GM04504 (cell line): ENCODE measurements at places on chromosomes 6 and 20.

- DNase-seq: no peak
Observed at GRCh38 chr6:126461045-126461444, 121.1 kb downstream of the CENPW start.

DNA sequence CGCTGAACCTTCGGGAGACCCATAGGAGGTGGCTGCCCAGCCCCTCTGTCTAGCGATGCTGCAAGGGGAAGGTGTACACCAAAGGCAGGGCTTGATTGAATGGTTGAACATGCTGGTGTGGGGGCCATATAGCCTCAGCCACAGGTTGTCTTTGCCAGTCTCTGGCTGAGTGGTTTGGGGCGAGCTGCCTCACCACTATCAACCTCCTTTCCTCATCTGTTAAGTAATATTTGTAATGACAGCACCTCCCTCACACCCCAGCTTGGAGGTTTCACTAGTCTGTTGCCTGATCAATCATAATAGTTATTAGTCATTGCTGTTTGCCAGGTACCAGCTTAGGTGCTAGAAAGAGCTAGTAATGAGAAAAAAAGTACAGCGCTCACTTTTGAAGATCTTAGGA lies 11.8 kb upstream of the ZNF831 start:
- no peak for DNase-seq

DNA sequence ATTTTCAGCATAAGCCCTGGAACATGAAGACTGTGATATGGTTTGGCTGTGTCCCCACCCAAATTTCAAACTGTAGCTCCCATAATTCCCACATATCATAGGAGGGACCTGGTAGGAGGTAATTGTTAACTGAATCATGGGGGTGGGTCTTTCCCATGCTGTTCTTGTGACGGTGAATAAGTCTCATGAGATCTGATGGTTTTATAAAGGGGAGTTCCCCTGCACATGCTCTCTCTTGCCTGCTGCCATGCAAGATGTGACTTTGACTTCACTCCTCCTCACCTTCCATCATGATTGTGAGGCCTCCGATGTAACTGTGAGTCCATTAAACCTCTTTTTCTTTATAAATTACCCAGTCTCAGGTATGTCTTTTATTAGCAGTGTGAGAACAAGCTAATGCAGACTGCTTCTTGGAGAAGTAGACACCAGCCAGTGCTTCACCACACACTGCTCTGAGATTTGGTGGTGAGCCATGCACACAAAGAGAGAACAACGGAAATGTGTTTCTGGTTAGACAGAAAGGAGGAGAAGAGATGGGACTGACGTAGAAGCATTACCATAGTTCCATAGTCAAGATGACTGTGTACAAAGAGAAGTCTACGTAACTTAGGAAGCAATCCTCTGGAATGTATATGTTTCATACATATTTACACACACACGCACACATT lies 97.8 kb downstream of the BACH2 start:
- DNase-seq: no peak

GRCh38 chr6:31528821-31529328 lies at the start of gene MCCD1:
TSS of gene MCCD1 (plus strand) at chr6:31528962. CDS start at chr6:31529015, 53 bp downstream.
- no peak for DNase-seq

DNA sequence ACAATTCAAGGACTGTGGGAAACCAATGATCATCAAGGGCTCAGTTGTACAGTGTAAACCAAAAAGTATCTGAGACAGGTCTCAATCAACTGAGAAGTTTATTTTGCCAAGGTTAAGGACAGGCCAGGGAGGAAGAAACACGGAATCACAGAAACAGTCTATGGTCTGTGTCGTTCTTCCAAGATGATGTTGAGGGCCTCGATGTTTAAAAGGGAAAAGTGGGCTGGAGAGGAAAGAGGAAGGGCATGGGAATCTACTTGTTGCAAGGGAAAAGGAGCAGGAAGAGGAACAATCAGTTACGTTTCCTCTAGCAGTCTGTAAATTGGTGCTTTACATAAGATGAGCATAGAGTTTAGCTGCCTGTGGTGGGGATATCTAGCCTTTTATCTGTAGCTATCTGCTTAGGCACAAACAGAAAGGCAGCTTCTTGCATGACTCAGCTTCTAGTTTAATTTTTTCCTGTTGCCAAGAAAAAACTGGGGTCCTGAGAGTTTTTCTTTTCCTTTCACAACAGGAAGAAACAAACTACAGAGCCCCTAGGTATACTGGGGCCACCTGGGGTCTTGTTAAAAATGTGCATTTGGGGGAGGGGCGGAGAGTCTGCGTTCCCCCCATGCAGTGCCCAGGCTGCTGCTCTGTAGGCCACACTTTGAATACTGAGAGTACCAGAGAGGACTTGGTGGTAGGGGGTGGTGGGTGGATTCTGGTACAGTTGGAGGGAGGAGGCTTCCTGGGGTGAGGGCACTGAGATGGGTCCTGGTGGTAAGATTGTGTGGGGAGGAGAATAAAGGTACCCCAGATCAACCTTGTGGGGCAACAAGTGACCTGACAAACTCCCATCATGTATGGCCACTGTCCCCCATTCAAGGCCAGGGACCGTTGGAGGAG lies 35.3 kb upstream of the EZR start:
- DNase-seq: no peak

DNA sequence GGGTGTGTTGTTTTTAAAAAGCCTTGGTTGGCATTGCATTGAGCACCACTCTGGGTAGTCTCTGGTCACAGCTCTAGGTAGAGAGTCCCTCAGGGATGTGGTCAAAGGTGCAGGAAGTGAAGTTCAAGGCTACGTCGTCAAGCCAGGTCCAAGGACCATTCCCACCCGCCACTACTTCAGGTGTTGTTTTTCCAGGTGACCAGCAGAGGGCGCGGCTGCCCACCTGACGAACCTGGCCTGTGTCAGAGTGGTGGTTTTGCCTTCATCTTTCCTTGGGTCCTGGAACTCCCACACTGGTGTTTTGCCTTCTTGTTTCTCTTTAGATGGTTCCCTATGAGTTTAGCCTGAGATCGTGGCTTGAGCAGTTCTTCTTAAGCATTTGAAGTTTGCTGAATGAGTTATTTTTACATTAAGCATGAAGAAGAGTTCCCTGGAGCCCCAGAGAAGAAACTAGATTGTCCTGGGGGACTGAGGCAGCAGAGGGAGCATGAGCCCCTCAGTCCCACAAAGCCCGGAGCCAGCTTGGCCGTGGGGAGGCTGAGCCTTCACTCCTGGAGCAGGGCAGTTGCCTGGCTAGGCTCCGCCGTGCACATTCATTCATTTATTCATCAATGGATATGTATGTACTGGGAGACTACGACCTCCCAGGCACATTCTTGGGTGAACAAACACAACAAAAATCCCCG lies 5.6 kb upstream of the PHACTR3 start:
- DNase-seq: no peak

DNA sequence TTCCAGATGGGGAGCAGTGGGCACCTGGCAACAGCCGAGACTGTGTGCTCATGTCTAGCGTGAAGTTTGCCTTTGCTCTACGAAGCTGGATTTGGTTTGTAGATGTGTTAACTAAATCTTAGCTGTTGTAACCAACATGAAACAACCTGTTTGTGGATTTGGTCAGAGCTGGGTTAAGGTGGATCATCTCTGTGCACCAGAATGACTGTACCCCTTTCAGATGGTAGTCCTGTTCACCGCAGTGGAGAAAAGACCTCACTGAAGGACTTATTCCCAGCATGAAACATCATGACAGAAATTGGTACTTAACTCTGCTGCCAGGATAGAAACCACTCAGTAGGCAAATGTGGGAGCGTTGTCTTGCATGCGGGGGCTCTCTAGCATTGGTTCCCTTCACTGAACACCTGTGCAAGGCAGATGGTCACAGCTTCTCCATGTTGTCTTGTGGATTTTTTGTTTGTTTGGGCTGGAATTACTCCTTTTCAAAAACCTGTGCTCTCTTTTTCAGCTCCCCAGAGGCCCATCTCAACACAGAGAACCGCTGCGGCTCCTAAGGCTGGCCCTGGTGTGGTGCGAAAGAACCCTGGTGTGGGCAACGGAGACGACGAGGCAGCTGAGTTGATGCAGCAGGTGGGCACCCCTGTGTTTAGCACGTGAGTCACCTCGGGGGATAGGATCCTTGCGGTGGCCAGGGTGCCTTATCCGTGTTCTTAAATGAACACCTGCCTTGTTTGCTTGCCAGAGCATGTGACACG lies 19.3 kb upstream of the EFCAB8 start:
- no peak for DNase-seq

DNA sequence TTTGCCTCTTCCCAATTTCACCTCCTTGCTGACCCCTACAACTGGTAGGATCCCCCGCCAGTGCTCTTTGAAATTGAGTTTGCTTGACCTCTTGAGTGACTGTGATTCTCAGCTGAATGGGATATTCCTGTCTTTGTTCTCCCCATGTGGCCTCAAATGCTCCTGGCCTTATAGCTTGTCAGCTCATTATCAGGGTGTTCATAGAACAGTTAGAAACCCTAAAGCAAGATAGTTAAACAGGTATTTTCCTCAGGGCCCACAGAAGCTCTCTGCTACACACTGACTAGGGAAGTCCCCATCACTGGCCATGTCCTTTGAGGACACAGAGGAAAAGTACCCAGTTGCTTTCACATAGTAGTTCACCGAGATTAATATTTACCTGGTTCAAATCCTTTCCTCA lies 211.5 kb upstream of the DTNBP1 start:
- no peak for DNase-seq

- no peak for DNase-seq
Observed at GRCh38 chr6:37050854-37051137, 45.3 kb downstream of the FGD2 start.

- DNase-seq: no peak
Observed at GRCh38 chr6:137913996-137914529, 47.0 kb downstream of the TNFAIP3 start.

- no peak for DNase-seq
Observed at GRCh38 chr20:12975833-12976608, 32.8 kb upstream of the SPTLC3 start.

- DNase-seq: no peak
Observed at GRCh38 chr6:43973357-43973756, 153.9 kb downstream of the MRPL14 start.

DNA sequence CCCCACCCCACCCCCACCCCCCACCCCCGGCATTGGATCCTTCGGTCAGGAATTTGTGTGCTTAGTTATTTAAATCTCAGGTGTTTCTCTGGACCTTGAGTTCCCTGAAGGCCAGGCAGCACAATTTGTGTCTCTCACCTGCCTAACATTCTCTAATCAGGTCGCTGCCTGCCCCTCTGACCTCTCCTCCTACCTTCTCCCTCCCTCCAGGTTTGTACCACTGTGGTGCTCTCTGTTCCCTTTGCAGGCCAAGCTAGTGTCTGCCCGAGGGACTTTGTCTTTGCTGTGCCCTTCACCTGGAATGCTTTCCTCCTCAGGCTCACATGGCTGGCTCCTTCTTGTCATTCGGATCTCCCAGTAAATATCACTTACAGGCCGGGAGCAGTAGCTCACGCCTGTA lies 131.4 kb upstream of the SLC2A12 start:
- DNase-seq: no peak

DNA sequence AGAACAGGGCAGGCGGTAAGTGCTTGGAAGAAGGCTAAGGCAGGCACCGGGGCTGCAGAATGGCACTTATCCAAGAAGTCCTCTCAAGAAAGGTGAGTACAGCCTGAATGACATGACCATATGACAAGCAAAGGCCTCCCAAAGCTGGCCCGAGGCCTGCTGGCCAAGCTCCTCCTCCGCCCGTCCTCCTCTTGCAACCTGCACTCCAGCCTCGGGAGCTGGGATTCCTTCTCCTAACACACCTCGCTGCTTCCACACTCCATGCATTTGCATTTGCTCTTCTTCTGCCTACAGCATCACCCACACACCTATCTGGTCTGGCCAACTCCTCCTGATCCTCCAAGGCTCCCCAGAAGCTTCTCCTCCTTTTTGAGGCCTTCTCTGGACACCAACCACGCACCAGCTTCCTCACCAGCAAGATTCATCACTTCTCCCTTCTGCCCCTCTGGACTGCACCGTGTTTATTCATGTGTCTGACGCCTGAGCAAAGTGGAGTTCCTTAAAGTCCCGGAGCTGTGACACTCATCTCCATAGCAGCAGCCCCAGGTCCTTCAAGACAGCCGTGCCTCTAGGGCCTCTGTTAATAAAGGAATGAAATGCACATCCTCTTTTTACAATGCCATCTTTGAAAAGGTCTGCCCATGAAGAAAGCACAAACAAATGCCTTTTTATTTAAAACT lies 32.3 kb downstream of the CNKSR3 start:
- DNase-seq: no peak

DNA sequence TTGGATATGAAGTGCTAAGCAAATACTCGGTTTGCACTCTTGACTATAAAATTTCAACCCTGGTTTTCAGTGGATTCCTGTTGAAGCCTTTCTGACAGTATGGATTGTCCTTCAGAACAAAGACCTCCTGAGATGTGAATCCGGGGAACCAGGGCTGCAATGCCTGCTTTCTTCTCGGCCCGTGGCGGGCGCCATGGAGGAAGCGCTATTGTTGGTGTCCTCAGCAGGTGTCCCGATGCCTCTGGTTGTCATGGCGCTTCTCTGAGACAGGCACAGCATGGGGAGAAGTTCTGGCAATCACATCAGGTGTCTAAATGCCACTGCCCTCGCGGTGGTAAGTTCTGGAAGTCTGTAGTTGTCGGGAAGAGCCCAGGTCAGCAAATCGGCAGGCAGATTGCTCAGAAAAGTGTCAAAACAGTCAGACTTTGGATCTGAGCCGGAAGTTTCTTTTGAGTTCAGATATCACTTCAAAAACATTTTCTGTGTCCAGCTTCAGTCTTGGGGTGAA lies 188.5 kb downstream of the CDH4 start:
- no peak for DNase-seq

GRCh38 chr6:79436241-79436640 lies 101.0 kb downstream of the LCA5 start:
- DNase-seq: no peak

GRCh38 chr20:63042448-63043071 lies 35.8 kb upstream of the BHLHE23 start:
- no peak for DNase-seq

DNA sequence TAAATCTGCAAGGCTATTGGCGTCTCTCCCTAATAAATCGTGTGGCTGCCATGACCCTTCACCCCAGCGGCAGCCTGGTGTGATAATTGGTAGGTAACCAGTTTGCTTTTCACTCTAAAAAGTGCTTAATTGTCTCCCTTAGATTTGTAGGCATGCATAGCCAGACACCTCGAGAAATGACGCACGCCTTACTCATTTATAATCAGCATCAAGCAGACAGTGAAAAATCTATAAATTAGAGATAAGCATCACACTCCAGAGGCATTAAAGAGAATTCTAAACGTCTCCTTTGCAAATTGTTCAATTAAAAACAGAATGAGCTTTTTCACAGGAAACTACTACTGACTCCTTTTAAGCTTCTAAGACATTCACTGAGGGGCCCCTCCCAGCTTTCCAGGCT lies 110.2 kb upstream of the RPS6KA2 start:
- no peak for DNase-seq

DNA sequence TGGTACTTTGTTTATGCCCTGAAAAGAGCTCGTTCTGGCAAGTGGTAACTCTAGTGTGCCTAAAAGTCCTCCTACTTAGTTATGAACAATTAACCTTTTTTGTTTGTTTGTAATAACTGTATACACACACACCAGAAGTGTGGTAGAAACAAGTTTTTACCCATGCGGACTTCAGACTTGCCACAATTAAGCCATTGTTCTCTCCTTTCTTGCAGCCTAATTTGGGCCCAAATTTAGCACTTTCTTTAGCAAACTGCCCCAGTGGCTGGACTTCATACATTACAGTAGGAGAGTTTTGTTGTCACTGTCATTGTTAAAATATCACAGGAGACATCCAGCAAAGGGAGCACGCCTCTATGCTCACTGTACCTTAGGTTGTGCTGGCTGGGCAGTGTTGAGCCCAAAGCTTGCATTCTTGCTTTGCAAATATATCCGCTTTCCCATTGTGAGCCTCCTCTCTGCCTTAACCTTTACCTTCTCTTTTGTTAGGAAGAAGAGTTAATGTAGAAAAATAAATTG lies 53.0 kb downstream of the LRRC1 start:
- DNase-seq: no peak
